ENCODE measurements at places on chromosomes 1 and 21. TPM values are rescaled to one million over a fixed set of nuclear protein-coding genes. Genes with fewer than 3 reads are reported as not detected.

The CNR2 gene
- total RNA-seq = 21.6 TPM

The HMGCS2 gene
- not detected for total RNA-seq

The DENND2C gene
- total RNA-seq = 1.5 TPM

The ANXA9 gene
- 0.51 TPM for total RNA-seq

The DISC1 gene
- total RNA-seq = 29.5 TPM

The OLFML2B gene
- 6.5 TPM for total RNA-seq

The LEMD1 gene
- total RNA-seq = not detected

The HMGB4 gene
- not detected for total RNA-seq

The NBPF10 gene
- total RNA-seq = 3.9 TPM

The SMAP2 gene
- total RNA-seq = 410 TPM

The PTGFR gene
- total RNA-seq = 0.43 TPM

The OR2L13 gene
- total RNA-seq = 0.34 TPM

The NR1I3 gene
- not detected for total RNA-seq

The TDRD5 gene
- total RNA-seq = 0.14 TPM

The FMO5 gene
- total RNA-seq = 3.0 TPM

The BGLAP gene
- total RNA-seq = 2.4 TPM

The GBP6 gene
- 0.20 TPM for total RNA-seq

The OR2L2 gene
- 1.0 TPM for total RNA-seq

The PTPRC gene
- 526 TPM for total RNA-seq

The B3GALT2 gene
- 1.4 TPM for total RNA-seq
